NCI-H1048 (cell line): ENCODE measurements at places on chromosomes 7 and 10.

DNA sequence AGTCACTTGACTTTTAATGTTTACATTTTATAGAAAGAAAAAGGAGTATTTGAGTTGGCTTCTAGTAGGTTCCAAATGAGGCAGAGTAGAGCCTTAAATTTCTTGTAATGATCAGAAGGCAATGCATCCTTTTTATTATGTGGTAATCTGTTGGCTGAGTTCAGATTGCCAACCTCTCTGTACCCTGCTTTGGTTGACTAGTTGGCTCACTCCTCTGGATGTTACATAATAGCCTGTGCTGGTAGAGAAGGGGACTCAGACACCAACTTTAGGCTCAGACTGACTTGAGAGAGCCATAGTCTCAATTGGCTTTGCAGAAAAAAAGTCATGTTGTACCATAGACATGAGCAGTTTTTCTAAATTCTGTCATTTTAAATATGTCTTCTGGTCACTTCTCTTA, 46.8 kb upstream of the GLCCI1 start:
- DNase-seq: no peak

GRCh38 chr10:119029613-119030420, at the start of gene NANOS1:
TSS of gene NANOS1 (plus strand) at chr10:119029714. CDS start at chr10:119029802, 88 bp downstream.
- no peak for DNase-seq

DNA sequence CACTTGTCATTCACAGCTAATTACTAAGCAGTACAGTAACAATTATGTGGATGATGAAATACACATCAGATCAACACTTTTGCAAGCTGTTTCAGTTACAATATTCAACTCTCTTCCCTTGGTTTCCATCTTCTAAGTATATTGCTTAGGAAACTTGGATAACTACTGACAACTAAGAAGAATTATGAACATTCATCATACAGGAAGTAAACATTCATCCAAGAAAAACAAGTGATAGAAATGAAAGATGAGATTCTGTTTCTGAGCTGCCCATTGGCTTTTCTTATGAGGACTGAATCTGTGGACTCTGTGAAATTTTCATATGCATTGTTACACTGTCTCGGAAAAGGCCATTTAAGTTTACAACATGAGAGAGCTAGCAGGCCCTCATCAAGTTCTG, 240.2 kb downstream of the PRKG1 start:
- no peak for DNase-seq

DNA sequence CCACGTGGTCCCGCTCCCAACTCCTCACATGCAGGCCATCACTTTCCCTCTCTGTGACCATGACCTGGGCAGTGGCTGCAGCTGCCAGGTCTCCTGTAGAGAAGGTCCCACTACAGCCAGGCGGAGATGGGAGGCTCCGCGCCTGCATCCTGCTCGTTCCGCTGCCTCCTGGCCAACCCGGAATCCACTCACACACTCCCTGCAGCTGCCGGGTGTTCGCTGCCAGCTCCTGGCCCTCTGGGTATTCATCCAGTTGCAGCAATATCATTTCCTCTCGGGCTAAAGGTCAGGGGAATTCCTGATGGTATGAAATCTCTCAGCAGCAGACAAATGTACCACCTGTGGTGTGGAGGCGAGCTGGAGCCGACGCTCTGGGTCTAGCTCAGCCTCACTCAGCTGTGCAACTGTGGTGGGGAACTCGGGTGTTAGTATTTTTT, 65.7 kb downstream of the TLL2 start:
- no peak for DNase-seq

GRCh38 chr10:125164421-125164820, 4.1 kb upstream of the CTBP2 start:
- DNase-seq: no peak

- DNase-seq: no peak
These were observed 82.4 kb upstream of the TRIL start for GRCh38 chr7:29040579-29040925.

DNA sequence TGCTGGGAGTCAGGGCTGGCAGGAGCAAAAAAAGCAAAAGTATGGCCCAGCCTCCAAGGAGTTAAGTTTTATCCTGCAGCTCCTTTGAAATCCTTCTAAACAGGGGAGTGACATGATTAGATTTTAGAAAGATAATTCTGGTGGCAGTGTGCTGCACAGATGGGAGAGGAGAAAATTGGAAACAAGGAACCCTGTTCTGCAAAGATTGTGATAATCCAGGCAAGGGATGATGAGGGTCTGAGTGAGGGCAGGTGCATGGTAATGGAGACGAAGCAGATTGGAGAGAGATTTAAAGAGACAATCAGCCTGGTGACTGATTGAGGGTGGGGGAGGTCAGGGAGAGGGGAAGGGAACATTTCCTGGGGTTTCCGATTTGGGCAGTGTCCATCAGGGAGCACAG, 444.7 kb upstream of the PODXL start:
- no peak for DNase-seq

- no peak for DNase-seq
These were observed 868 bp downstream of the MYO1G start for GRCh38 chr7:44977959-44978335.

GRCh38 chr10:30384701-30385201, 35.7 kb upstream of the MTPAP start:
- DNase-seq: no peak

DNA sequence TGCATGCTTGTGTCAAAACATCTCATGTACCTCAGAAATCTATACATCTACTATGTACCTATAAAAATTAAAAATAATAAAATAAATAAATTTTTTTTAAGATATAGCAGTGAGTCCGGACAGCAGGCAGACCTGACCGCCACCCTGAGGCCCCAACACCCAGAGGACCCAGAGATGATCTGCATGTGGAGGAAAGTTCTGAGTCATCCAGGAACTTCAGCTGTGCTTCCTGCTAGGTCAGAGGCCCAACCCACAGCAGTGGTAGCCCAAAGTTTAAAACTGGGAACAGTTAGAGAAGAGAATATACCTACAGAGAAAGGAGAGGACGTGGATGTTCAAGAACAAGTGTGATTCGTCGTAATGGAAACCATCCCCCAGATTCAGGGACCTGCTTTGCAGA, 683.7 kb upstream of the NRP1 start:
- DNase-seq: no peak

- no peak for DNase-seq
These were observed 309.4 kb downstream of the TWIST1 start for GRCh38 chr7:18808026-18808425.

DNA sequence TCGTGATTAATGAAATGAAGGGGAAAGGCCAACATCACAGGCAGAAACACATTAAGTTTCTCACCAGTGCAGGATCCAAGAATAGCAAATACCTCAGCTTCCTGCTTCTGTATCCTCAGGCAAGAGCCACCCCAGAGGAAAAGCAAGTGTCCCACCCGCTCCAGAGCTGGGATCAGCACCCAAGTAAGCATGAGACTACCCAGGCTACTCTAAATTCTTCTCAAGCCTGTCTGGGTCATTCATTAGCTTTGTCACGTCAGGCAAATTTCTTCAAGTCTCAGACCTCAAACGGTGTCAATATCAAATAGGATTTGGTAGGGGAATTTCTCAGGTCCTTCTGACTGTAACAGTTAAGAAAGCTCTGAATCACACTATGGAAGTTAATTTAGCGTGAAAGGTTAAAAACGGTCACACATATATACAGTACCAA, 59.0 kb downstream of the GNA12 start:
- no peak for DNase-seq

- DNase-seq: no peak
These were observed 326.0 kb upstream of the NPSR1 start for GRCh38 chr7:34332006-34332405.

DNA sequence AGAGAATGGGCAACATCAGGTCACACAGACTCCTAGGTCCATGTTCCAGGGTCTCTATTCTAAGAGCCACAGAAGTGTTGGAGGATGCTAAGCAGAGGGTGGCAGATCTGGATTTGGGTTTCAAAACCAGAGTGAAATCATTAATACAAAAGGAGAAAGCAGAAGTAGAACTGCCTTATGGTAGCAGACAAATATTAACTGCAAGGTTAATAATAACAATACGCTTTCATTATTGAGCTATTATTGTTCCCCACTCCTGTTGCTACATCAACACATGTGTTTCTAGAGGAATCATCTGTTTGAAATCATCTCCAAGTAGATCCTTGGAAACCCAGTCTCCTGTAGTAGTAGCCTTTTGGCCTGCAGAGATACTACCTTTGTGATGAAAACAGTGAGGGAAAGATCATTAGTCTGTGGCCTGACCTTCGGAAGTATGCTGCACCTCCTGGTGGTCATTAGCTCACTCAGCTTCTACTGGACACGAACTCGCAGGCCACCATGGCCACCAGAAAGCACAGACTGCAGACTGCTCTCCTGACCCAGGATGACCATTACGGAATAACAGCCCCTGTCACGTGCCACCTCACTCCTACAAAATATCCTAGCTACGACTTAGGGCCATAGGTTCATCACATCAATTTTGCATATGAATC, 84.6 kb downstream of the XPNPEP1 start:
- no peak for DNase-seq

GRCh38 chr7:143456992-143457793, 13.9 kb downstream of the TAS2R60 start:
- DNase-seq: no peak

DNA sequence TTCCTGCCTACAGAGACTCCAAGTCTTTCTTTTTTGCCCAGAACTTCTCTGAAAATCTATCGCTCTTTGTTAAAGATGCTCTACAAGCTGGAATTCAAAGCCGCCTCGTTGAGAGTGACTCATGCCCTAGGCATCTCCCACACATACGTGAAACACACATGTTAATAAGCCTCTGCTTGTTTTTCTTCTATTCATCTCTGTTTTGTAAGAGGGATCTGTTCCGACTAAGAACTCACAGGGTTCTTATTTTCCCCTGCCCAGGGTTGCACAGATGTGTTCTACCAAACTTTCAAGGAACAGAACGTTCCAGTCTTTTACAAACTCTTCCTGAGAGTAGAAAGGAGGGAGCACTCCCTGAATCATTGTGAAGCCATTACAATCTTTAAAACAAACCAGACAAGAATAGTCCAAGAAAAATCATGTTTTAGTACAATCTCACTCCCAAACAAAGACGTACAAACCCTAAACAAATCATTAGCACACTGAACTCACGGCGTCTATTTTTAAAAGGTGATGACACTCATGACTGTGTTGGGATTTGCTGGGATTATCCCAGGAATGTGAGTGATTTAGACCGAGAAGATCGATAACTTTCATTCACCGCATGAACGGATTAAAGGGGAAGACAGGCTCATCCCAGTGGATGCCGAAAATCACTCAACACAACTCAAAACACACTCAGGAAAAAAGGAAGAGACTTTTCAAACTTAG, 55.3 kb upstream of the INPP5A start:
- no peak for DNase-seq

DNA sequence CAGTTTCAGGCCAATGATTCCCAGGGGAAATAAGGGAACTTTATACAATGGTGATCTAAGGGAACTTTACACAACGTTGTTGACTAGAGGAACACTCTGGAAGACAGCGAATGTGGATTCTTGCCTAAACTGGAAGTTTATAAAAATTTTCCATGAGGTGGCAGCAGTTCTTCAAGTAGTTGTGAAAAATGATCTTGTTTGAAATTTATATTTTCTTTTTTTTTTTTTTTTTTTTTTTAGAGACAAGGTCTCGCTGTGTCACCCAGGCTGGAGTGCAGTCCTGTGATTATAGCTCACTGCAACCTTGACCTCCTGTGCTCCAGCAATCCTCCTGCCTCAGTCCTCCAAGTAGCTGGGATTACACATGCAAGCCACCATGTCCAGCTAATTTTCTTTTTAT, 32.1 kb upstream of the GTF2I start:
- DNase-seq: no peak

DNA sequence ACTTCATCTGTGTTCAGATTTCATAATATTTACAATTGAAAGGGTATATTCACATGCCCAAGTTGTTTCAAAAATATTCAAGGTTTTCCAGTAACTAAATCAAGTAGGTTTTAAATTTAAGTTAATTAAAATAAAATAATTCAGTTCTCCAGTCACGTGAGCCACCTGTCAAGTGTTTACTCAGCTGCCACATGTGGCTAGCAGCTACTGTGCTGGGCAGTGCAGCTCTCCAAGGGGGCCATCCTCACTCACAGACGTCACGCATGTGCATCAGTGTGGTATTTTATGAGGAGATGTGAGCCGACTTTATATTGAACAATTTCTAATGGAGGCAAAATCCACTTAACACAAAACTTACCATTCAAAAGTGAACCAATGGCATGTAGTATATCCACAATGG, 69.7 kb upstream of the CAMK2B start:
- no peak for DNase-seq

GRCh38 chr10:80457554-80458262, 3.6 kb downstream of the TSPAN14 start:
- DNase-seq: no peak

DNA sequence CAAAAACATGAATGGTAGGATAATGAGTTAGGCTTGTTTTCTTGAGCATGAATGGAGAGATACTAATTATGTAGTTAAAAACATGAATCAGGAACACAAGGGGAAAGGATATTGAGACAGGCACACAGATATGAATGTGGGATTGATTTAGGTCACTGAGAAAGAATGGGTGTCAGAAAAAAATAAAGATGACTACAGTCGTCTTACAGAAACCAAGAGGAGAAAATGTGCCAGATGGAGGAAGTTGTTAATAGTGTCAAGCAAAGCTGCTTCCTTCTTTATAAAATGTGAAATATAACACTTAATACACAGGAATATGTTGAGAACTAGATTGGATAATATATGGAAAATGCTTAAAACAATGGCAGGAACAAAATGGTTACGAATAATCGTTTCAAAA, 173.3 kb upstream of the BET1 start:
- DNase-seq: no peak

GRCh38 chr7:42768045-42768444, 143.8 kb downstream of the C7orf25 start:
- no peak for DNase-seq

- no peak for DNase-seq
These were observed 203.6 kb downstream of the LRRN3 start for GRCh38 chr7:111294494-111294893.
